ENCODE measurements at places on chromosomes 5 and 9.

GRCh38 chr9:104743376-104743985 lies 4.0 kb upstream of the NIPSNAP3A start:
- DNase-seq: no peak
- H3K4me3 ChIP-seq: no peak overlapping the region
- H3K27ac ChIP-seq: no peak overlapping the region

- H3K27me3 ChIP-seq: no peaks in the 10 kb centered on the region
- no peak overlapping the region for H3K4me3 ChIP-seq
- no peaks in the 10 kb centered on the region for H3K4me1 ChIP-seq
- H3K27ac ChIP-seq: no peak overlapping the region
Observed at GRCh38 chr5:144177548-144177947, 6.9 kb downstream of the KCTD16 start.

- H3K4me1 ChIP-seq: no peaks in the 10 kb centered on the region
Observed at GRCh38 chr5:120092649-120093048, 371.5 kb upstream of the PRR16 start.

GRCh38 chr9:5876711-5877110 lies 14.0 kb upstream of the MLANA start:
- no peak for DNase-seq
- no peak overlapping the region for H3K4me3 ChIP-seq

DNA sequence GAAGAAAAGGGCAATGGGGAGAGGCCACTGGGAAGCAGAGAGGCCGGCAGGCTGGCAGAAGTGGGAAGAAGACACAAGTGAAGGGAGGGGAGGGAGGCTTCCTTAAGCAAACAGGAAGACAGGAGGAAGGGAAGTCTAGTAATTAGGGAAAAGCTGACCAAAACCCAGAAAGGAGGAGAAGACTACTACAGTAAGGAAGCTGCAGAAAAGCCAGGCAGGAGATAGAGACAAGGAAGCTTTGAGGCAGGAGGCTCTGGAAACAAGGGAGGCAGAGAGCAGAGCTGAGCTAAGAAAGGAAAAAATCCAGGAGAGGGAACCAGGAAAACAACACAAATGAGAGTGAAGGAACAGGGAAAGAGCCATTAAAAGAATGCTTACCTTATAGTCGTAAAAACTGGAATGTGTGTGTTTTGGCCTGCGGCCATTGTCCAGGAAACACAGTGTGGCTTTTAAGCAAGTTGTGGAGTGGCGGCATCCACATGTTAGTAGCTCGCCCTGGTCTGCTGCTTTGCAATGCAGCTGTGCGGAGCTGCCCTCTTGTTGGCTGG lies 317.1 kb upstream of the CLINT1 start:
- no peaks in the 10 kb centered on the region for H3K27me3 ChIP-seq
- H3K27ac ChIP-seq: peak overlapping the region; percentile 16
- H3K4me1 ChIP-seq: no peaks in the 10 kb centered on the region
- DNase-seq: no peak

DNA sequence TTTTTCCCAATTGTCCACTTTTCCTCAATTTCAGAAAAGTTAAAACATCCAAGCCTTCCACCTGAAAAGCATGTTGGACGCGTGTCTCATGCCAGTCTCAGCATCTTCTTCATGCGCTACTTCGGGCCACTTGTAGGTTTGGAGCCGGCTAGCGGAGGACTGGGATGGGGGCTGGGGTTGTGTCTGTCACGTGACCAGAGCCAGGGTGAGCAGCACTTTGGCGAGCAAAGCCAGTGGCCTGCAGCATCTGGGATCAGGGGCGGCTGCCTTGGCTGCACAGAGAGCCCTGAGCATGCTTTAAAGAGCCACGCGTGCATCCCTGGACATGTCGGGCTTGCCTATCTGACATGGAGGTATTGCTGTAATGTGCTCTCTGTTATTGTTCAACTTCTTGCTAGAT lies 41.2 kb downstream of the SLC6A3 start:
- H3K4me1 ChIP-seq: no peaks in the 10 kb centered on the region
- H3K27me3 ChIP-seq: no peaks in the 10 kb centered on the region
- H3K27ac ChIP-seq: no peak overlapping the region
- no peaks in the 10 kb centered on the region for H3K36me3 ChIP-seq
- no peak for DNase-seq
- no peak overlapping the region for H3K4me3 ChIP-seq

DNA sequence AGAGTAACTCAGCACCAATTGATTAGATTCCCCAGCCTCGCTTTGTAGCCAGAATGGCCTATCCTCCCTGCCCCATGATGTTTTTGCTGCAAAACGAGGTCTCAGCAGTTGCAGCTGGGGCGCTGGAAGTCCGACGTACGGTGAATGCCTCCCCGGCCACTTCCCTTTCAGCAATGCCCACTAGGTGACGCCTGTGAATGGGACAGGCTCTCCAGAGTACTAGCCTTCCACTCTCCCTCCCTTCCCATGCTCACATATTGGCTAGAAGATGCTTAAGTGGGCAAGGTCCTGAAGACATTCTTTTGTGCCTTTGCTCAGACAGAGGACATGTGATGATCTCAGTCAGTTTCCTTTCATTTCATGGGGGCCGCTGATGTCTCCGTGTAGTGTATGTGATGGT lies 50.8 kb downstream of the DMRT2 start:
- no peaks in the 10 kb centered on the region for H3K4me1 ChIP-seq
- no peak for DNase-seq
- H3K4me3 ChIP-seq: no peak overlapping the region

GRCh38 chr9:64773491-64773931 lies 511.5 kb downstream of the FOXD4L5 start:
- DNase-seq: no peak
- H3K4me1 ChIP-seq: peaks cover 4% of the 10 kb centered on the region
- peak overlapping the region; percentile 58 for H3K4me3 ChIP-seq

DNA sequence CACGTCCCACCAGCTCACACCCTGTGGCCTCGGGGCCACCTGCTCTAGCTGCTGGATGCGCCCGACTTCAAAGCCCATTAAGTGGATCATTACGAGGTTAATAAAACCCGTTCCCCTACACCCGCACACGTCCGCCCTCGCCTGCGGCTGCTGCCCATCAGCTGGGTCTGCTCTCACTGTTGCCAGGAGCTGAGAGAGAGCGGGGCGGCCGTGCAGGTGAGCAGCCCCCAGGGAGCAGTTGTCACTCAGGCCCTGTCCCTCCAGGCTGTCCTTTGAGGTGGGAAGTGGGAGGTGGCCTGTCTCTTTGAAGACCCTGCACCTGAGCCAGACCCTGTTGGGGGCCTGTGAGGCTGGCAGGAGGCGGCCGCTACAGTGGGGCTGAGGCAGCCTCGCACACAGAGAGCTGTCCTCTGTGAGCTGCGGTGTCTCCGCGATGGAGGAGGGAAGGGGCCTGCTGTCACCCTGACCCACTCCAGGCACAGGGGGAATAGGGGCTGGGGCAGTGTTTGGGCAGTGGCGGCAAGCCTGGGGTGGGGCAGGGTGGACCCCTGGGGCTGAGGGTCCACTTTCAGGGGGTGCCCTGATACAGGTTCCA lies 12.8 kb upstream of the UNC5A start:
- DNase-seq: no peak
- H3K36me3 ChIP-seq: no peaks in the 10 kb centered on the region

DNA sequence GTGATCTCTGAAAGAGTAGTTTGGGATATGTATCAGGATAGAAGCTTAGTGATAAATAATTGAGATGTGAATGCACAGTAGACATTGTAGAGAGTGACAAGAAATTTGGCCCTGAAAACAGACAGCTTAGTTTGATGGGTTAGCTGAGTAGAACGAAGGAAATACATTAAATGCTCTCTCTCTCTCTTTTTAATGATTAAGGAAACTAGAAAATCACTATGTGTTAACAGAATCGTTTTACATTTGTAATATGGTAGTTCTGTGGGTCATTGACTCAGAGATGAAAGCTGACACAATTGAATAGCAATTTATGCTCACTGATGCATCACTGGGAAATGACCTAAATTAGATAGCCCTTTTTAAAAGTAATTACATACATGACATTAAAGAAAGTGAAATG lies 739.8 kb upstream of the PTPRD start:
- H3K36me3 ChIP-seq: no peaks in the 10 kb centered on the region
- no peaks in the 10 kb centered on the region for H3K4me1 ChIP-seq
- no peak overlapping the region for H3K4me3 ChIP-seq
- no peaks in the 10 kb centered on the region for H3K27me3 ChIP-seq
- DNase-seq: no peak

- no peak overlapping the region for H3K27ac ChIP-seq
- H3K4me3 ChIP-seq: no peak overlapping the region
- DNase-seq: no peak
- no peaks in the 10 kb centered on the region for H3K27me3 ChIP-seq
- H3K4me1 ChIP-seq: no peaks in the 10 kb centered on the region
Observed at GRCh38 chr5:4215143-4215542, 619.5 kb downstream of the IRX1 start.

- peaks cover 7% of the 10 kb centered on the region for H3K36me3 ChIP-seq
- DNase-seq: no peak
Observed at GRCh38 chr9:133804199-133804598, 66.0 kb upstream of the SARDH start.

GRCh38 chr5:35120715-35121114 lies 73.0 kb upstream of the AGXT2 start:
- no peak overlapping the region for H3K4me3 ChIP-seq
- no peaks in the 10 kb centered on the region for H3K4me1 ChIP-seq
- H3K27ac ChIP-seq: no peak overlapping the region
- H3K36me3 ChIP-seq: no peaks in the 10 kb centered on the region

DNA sequence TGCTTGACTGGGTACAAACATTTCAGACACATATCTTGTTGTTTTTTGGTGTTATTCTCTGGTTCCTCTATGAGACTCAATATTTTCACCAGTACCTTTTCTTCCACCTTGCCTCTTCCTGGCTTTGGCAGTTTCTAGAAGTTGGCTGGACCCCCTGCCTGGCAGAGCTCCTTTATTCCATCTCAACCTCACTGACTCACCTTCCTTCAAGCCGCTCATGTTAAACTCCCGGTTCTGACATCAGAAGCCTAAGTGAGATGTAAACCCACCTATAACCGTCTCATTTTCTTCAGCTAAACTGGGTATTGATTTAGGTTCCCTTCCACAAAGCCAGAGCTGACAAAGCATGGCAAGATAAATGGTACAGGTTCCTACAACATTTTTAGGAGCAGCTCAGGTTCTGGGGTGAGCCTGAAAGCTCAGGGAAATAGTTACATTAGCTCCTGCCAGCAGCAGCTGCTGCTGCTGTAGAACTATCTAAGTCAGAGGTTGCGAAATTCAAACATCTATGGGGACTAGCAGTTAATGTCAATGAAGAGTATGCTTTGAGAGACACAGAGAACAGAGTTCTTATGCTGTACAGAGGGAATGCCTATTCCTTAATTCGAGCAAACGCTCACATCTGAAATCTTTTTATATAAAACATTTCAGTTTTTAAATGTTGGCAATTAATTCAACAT lies 197.1 kb upstream of the NR3C1 start:
- H3K27me3 ChIP-seq: no peaks in the 10 kb centered on the region
- no peak for DNase-seq
- H3K4me3 ChIP-seq: no peak overlapping the region
- H3K4me1 ChIP-seq: no peaks in the 10 kb centered on the region
- no peak overlapping the region for H3K27ac ChIP-seq

GRCh38 chr9:134304261-134304660 lies 22.0 kb upstream of the RXRA start:
- no peaks in the 10 kb centered on the region for H3K36me3 ChIP-seq
- no peak overlapping the region for H3K27ac ChIP-seq
- H3K4me3 ChIP-seq: no peak overlapping the region
- no peak for DNase-seq

GRCh38 chr5:131272724-131273123 lies 8.9 kb downstream of the CDC42SE2 start:
- peaks cover 8% of the 10 kb centered on the region for H3K4me1 ChIP-seq
- DNase-seq: no peak
- no peak overlapping the region for H3K4me3 ChIP-seq
- no peak overlapping the region for H3K27ac ChIP-seq
- H3K36me3 ChIP-seq: no peaks in the 10 kb centered on the region

GRCh38 chr5:54282876-54283275 lies 27.5 kb downstream of the ARL15 start:
- no peaks in the 10 kb centered on the region for H3K27me3 ChIP-seq
- no peak overlapping the region for H3K27ac ChIP-seq

DNA sequence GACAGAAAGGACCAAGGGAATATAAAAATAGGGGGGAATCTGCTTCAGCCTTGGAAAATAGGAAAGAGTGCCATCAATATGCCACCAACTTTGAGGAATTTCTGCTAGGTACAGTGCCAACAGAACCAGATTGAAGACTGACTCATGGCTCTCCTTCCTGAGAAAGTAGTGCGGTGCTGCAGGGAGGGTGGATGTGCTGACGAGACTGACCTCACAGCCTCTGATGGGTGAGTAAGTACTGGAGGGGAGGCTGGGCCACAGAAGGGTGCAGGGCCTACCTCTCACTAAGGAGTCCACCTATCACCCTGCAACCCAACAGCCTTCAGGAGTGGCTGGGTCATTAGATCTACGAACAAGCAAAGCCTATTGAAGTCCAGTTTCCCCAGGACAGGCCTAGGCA lies 187.6 kb downstream of the GABBR2 start:
- no peaks in the 10 kb centered on the region for H3K36me3 ChIP-seq
- no peak overlapping the region for H3K27ac ChIP-seq
- H3K4me3 ChIP-seq: no peak overlapping the region
- H3K27me3 ChIP-seq: no peaks in the 10 kb centered on the region
- H3K4me1 ChIP-seq: no peaks in the 10 kb centered on the region

DNA sequence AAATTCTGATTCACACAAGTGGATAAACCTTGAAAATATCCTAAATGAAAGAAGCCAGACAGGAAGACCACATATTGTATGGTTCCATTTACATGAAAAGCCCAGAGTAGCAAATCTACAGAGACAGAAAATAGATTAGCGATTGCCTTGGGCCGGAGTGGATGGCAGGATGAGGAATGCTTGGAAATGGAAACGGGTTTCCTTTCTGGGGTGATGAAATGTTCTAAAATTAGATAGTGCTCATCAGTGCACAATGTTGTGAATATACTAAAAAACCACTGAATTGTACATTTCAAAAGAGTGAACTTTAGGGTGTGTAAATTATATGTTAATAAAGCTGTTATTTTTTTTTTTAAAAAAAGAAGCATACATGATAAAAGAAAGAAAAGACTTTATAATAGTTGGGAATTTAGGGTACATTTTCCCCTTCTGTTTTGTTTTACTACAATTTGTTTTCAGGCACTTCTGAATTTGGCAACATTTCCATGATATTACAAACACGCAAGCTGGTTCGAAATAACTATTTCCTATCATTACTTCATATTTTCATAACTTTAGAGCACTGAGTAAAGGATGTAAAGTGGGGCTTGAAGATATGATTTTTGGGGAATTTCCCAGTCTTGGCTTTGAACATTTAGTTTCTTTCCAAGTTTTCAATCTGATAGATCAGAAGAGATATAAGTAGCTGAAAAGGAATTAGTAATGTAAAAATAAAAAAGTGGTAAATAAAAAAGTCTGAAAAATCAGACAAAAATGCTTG lies 23.9 kb downstream of the SLC35A4 start:
- H3K27ac ChIP-seq: peak overlapping the region; percentile 36
- no peak for DNase-seq
- H3K27me3 ChIP-seq: no peaks in the 10 kb centered on the region
- H3K4me3 ChIP-seq: no peak overlapping the region
- H3K36me3 ChIP-seq: no peaks in the 10 kb centered on the region

GRCh38 chr5:40442346-40442745 lies 237.4 kb upstream of the PTGER4 start:
- H3K27me3 ChIP-seq: no peaks in the 10 kb centered on the region
- H3K4me1 ChIP-seq: no peaks in the 10 kb centered on the region
- H3K36me3 ChIP-seq: no peaks in the 10 kb centered on the region
- H3K27ac ChIP-seq: no peak overlapping the region
- no peak overlapping the region for H3K4me3 ChIP-seq
- DNase-seq: no peak

GRCh38 chr5:95919658-95920057 lies 42.0 kb downstream of the ELL2 start:
- DNase-seq: no peak
- H3K4me3 ChIP-seq: no peak overlapping the region
- H3K27ac ChIP-seq: no peak overlapping the region
- no peaks in the 10 kb centered on the region for H3K27me3 ChIP-seq
- peaks cover 33% of the 10 kb centered on the region for H3K4me1 ChIP-seq
- no peaks in the 10 kb centered on the region for H3K36me3 ChIP-seq

All from esophagus squamous epithelium (tissue), 5 donors.